Activated naive CD4-positive, alpha-beta T cell treated with Interleukin-2 at 50 U/mL for 16 hours (primary cell): ENCODE measurements at places on chromosomes 5 and 9.

- no peak for DNase-seq
These were observed 254.8 kb upstream of the PPP1R2B start for GRCh38 chr5:156595132-156595787.

DNA sequence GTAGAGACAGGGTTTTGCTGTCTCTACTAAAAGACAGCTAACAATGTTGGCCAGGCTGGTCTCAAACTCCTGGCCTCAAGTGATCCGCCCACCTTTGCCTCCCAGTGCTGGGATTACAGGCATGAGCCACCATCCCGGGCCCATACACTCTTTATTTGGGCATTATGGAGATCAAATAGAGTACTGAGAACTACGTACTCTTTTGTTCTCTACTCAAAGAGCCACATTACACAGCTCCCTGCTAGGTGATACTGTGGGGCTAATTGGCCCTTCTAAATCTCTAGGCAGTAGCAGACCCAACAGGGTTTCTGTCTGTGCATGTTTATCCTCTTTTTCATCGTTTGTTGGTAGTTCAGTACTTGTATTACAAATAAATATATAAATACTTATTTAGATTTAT lies 16.1 kb downstream of the CKMT2 start:
- DNase-seq = no peak

GRCh38 chr5:5953584-5954274 lies 424.6 kb downstream of the MED10 start:
- DNase-seq = no peak

DNA sequence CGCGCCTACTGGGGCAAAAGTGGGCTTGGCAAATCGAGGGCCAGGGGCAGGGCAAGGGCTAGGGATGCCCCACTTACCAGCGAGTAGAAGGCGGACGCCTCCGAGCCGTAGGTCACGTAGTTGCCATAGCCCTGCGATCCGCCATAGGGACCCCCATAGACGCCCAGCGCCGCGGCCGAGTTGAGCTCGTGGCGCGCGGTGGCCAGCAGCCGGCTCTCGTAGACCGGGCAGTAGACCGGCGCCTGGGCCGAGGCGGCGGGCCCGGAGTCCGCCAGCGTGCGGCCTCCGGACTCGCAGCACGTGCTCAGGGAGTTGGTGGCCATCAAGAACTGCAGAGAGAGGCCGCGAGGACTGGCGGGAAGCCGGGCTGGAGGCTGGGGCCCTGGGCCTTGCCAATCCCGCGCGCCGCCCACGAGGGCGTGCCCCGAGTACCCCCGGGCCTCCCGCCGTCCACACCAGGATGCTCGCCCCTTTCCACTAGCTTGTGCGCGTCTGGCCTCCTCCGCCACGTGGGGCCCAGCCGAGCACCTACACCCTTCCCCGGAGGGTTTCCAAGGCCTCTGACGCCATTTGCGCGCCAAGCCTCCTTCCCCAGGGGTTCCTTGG lies 891 bp downstream of the IRX4 start:
- DNase-seq = no peak

DNA sequence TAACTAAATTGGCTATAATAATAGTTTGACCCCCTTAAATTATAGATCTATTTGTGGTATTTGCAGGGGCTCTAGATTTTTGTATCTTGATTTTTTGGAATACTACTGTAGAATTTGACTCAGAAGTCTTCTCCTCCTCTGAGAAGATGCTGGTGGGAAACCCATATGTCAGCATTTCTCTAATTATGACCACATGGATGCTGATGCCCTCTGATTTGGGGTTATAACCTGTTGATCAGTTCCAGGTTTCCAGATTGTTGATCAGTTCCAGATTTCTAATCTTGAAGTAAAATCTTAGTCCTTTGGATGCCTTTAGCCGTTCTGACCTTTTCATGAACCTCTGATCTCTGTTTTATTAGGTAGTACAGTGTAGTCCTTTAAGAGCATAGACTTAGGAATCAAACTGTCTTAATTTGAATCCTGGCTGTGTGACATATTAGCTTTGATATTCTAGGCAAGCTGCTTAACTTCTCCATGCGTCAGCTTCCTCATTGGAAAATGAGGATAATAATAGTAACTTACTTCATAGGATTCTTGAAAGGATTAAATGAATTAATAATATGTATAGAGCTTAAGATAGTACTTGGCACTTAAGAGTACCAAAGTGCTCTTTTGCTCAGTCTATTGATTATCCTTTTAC lies 8.1 kb downstream of the FSD1L start:
- DNase-seq = no peak

DNA sequence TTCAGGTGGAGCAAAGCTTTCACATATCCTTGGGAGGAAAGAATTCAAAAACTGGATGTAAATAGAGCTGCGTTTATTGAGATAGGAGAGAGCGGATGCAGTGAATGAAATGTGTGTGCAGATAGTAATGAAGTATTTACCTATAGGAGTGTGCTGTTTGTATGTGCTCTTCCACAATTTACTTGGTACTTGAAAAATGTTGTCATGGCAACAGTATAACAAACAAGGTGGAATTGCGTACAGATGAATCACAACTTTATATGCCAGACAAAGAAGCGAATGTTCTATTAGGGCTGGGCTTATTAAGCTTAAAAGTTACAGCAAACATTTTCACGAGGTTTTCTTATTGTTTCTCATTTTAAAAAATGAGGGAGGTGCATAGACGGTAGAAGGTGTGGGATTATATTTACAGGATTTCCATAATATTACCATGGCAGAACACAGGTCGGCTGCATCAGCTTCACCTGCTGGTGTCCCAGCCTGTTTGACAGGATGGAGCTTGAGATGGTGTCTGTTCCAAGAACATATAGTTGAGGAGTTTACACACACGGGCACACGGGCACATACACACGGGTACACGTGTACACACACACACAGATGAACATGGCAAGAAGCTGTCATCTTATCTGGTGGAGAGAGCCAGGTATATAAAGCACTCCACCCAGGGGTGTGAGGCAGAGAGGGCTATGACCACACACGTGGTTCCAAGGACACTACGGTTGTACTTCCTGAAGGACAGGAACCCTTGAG lies 155.7 kb downstream of the RMI1 start:
- DNase-seq = no peak

DNA sequence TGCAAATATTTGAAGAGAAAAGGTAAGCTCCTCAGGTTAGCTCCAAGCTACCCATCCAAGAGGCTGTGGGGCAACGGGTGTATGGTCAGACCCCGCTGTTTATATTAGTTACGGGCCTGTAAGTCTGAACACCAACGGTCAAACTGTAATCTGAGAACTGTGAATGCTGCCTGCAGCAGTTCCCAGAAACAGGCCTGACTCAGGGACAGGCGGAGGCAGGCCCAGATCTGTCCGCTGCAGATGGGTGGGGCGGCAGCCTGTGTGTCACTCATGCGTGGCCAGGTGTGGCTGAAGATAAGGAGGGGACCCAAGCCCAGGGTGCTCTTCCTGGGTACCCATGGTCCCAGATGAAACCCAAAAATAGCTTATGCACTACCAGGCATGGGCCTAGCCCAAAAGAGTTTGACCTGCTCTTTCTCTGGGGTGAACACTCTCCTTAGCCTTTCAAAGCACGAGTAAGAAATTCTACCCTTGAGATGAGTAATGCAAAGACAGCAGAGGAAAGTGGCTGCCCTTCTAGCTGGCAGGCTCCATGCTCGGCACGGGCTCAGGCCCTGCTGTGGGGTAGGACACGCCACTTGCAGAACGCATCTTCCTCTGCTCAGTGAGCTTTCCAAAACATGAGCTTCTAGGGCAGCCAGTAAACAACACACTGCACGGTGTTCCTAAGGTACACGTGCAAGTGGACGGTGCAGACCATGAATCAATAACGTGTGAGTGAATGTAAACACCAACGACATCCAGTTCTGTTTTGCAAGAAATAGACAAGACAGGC lies 9.1 kb downstream of the UBAC1 start:
- no peak for DNase-seq

GRCh38 chr9:129497813-129498450 lies 123.0 kb downstream of the C9orf50 start:
- DNase-seq = no peak

- DNase-seq = no peak
These were observed 55.3 kb downstream of the ZNF366 start for GRCh38 chr5:72451741-72452505.

DNA sequence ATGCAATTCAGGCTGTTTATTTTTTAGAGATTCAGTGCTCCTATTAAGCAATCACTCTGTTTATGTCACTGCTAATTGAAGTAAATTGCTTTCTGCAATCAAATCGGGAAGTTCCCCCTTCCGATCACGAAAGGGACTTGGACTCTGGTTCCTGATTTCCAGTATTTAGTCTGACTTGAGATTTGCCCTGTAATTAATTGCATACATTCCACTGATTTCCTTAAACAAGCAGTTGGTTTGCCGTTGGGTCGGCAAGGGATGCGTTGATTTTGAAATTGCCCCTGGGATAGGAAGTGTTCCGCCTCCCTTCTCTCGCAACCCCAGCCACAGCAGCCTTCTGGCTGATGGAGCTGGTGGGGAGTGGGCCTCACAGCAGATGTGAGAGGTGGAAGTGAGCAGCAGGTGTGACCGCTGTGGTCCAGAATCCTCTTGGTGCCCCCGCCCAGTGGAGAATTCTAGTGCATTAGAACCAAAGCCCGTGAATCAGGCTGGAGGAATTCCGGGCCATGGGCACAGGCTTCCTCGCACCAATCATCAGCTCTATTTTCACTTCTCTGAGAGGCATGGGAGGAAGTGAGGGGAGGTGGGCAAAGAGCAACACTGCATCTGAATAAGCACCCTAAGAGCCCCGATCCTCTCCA lies 102.5 kb downstream of the SPRY4 start:
- DNase-seq = no peak

- DNase-seq = no peak
These were observed 89.3 kb downstream of the JAKMIP2 start for GRCh38 chr5:147693233-147693632.

- no peak for DNase-seq
These were observed 814.5 kb downstream of the MTRR start for GRCh38 chr5:8683496-8683895.

- no peak for DNase-seq
These were observed 28.0 kb downstream of the FBXW5 start for GRCh38 chr9:136916330-136917184.

DNA sequence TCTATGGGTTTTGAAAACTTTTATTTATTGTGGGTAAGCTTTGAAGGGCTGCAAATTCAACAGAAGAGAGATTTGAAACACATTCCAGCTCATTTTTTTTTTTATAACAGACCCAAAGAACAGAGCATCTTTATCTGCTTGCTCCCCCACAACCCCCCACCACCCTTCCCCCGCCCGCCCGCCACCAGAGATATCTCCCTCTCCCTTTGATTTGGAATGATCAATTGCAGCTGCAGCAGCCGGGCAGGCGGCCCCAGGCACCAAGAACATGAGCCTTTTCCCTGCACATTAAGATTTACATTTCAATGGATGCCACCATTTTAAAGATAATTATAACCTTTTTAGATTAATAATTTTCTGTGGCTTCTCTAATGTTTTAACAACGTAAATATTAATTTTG lies 510.9 kb downstream of the ZNF608 start:
- no peak for DNase-seq

- no peak for DNase-seq
These were observed 6.2 kb downstream of the SHLD3 start for GRCh38 chr5:65630981-65631380.

GRCh38 chr5:59037041-59037440 lies 454.2 kb downstream of the RAB3C start:
- no peak for DNase-seq

DNA sequence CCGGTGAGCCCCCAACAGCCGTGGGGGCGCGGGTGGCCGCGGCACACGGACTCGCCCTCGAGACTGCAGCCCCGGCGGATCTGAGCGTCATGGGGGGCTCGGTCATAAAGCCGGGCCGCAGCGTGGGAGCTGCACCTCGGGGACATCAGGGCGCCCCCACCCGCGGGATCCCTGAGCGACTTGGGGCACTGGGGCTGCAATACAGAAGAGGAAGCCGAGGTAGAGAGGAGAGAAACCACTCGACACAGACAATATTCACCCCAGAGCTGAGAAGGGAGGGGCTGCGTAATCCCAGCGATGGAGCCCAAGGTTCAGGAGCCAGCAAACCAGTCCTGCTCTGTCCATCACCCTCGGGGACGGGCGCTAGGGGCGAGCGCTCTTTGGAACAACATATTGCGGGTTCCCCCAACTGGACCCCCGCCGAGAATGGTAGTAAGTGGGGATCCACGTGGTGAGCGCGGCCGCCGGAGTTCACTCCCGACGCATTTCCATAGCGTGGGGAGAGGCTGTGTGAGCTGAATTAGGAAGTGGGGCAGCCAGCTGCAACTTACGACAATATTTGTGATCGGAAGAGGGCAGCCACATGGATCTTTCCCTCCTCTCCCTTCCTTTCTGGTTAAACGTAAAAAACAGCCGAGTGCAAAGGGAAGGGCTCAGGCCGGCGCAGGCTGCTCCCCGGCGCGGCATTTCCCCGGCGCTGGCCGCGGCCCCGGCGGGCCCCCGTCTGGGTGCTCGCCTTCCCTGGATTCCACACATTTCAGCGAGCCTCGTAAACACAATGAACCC lies 9.9 kb downstream of the PTCH1 start:
- peak; percentile 31 for DNase-seq

DNA sequence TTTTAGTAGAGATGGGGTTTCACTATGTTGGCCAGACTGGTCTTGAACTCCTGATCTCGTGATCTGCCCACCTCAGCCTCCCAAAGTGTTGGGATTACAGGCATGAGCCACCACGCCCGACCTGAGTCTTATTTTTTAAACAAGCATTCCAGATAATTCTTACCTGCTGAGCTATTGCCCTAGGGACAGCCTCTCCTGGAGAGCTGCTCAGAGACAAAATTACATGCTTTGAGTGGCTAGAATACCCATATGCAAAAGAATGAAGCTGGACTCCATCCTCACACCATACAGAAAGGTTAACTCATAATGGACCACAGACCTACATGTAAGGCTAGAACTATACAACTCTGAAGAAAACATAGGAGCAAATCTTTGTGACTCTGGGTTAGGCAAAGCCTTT lies 41.6 kb downstream of the GTF3C4 start:
- DNase-seq = no peak

DNA sequence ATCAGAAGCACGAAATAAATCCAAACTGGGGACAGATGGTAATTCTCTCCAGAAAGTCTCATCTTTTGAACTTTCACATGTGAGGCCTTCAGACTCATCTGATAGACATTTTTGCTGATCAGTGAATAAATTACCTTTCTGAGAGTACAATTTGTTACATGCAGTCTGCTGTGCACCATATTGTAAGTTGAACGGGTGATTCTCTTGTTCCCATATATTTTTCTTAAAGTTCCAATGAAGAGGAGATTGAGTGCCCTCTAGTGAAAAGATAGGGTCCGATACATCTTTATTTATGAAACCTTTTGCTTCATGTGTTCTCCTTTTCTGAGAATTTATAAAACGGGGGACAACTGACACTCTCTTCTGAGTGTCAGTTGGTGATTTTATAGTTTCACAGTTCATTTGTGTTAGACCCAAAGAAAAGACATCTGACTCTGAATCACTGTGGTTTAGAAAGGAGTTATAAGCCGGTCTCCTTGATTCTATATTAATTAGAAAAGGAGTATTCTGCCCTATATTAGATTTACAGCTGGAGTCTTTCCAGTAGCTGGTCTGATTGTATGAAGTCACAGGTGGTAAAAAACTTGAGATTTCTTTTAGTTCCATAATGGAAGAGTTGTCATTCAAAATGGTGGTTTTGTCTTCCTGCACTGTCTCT lies 30.4 kb downstream of the GNG10 start:
- no peak for DNase-seq
